ENCODE measurements at places on chromosomes 6 and 20. TPM values are rescaled to one million over a fixed set of nuclear protein-coding genes. Genes with fewer than 3 reads are reported as not detected.

DNA sequence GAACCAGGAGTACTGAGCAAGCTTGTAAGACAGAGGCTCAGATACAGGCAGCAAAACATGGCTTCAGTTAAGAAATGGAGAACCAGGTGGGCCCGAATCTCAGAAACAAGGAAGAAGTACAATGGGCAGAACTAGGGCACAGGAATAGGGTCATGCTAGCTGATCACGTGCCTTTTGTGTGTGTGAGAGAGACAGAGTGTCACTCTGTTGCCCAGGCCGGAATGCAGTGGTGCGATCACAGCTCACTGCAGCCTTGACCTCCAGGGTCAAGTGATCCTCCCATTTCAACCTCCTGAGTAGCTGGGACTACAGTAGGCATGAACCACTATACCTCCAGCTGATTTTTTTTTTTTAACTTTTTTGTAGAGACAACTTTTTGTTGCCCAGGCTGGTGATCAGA lies 257.8 kb downstream of the UST start:
- no peak for DNase-seq

DNA sequence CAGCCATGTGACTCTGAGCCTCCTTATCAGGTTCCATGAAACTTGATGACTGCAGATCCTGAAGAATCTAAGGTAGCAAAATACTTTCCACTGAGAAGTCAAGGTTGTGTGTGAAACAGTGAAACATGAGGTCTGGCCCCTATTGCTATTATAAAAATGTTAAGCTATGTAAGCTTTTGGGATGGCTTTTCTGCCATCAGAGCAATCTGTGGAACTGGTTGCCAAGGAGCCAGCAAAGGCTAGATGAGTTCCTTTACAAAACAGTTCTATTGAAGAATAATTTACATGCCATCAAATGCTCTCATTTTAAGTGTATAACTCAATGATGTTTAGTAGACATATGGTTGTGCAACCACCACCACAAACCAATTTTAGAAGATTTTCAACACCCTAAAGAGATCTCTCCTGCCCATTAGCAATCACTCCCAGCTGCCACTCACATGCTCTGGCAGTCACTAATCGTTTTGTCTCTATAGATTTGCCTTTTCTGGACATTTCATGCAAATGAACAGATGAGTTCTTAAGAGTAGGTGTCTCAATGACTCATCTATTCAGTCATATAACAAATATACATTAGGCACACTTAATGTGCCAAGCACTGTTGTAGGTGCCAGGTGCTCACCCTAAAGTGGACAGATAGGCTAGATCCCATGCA lies 19.9 kb upstream of the MEP1A start:
- no peak for DNase-seq

GRCh38 chr20:61558726-61559125 lies 306.7 kb downstream of the CDH4 start:
- DNase-seq, result no peak

The TREML2 gene
- total RNA-seq, result under 0.01 TPM

The COL9A3 gene
- 10.2 TPM for total RNA-seq

DNA sequence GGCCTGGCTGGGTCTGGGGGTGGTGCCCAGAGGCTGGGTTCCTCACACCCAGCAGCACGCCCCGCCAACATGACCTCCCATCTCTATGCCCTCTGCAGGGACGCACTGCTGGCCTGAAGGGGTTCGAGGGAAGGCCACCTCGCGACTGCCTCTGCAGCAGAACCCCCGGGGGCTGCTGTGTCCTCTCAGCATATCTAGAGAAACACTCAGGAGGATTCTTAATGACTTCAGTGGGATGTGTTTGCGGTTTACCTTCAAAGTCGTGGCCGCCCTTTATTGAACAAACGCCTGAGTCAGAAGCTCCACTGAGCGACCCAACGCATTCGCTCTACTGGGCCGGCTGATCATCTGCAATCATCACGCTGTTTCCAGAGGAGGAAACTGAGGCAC lies 54.8 kb upstream of the GATA5 start:
- no peak for DNase-seq

DNA sequence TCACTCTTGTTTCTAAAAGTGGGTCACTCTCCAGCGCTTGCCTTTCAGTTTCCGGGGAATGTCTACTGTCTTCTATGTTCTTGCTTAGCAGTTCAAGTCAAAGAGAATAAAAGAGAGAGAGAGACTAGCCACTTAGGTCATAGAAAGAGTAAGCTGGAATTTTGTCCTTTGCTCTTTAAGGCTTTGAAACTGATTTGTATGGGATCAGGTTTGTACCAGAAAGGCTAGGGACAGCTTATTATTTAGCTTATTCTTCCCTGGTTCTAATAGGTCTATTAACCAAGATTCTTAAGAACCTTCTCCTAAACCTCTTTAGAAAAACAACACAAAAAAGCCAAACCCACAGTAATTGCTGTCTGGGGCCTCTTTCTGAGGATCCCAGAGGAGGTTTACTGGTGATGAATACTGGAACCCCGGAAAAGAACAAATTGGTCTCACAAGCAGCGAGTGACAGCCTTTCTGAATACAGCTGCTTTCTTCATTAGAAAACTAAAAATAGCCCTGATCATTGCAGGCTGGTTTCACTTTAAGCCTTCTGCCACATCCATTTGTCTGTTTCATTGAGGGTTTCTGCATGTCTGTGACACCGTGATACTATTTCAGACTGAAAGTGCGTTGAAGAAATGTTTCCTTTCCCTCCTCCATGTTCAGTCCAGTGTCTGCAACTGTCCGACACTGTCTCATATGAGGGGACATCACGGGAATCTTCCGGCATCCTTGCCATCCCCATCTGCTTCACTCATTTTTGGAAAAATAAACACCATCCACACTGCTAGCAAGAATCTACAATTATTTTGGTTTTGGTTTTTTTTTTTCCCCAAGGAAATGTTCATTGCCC lies 75.1 kb upstream of the ATXN1 start:
- no peak for DNase-seq

DNA sequence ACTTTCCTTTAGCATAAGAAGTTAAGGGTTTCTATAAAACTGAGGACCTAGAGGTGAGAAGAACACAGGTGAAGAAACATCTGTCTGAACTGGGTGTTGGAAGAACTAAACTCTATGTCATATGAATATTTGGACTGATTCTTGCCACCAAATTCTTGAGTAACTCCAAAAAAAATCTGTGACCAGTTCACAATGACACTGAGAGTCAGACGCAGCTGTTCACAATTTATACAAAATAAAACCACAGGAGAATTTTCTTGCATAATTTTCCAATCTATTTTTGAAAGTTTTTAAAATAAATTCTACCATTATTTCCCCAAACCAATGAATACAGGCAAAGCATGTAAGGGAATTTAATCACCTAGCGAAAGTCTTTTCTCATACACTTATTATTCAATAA lies 148.1 kb upstream of the TCF21 start:
- no peak for DNase-seq

GRCh38 chr6:14871221-14871620 lies 374.6 kb upstream of the JARID2 start:
- DNase-seq, result no peak

Measured in frontal cortex (tissue), 4 donors.